ENCODE measurements at places on chromosomes 16 and 17.
A peak's percentile ranks its signal among the peaks of the same experiment; 100 is the strongest.

GRCh38 chr16:89354325-89354724, 136.0 kb downstream of the ANKRD11 start:
- no peak for DNase-seq

GRCh38 chr16:72987480-72987901, 60.4 kb downstream of the ZFHX3 start:
- no peak for DNase-seq

- no peak for DNase-seq
These were observed 10.0 kb downstream of the TMEM235 start for GRCh38 chr17:78241277-78242023.

DNA sequence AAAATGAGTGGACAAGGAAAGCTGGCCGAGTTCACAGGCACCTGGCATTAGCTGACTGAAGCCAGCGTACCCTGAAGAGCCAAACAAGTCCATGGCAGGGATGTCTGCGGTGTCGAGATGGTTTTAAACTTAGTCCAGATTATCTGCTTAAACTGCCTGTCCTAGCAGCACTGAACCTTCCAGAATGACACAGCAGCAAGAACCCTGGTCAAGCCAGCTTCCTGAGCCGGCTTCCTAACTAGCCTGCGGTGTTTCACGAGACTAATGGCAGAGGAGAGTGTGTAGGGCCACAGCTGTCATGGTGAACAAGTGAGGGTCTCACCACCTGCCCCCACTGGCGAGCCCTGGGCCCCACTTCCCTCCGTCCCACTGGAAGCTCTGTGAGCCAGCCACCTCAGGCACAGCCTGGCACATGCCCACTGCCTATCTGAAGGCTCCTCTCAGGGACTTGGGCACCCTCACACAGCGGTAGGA, 28.8 kb upstream of the MTSS2 start:
- no peak for DNase-seq

GRCh38 chr17:52505601-52506000, 347.1 kb upstream of the CA10 start:
- DNase-seq = no peak

GRCh38 chr16:89060207-89060794, 33.4 kb upstream of the ACSF3 start:
- DNase-seq = no peak

DNA sequence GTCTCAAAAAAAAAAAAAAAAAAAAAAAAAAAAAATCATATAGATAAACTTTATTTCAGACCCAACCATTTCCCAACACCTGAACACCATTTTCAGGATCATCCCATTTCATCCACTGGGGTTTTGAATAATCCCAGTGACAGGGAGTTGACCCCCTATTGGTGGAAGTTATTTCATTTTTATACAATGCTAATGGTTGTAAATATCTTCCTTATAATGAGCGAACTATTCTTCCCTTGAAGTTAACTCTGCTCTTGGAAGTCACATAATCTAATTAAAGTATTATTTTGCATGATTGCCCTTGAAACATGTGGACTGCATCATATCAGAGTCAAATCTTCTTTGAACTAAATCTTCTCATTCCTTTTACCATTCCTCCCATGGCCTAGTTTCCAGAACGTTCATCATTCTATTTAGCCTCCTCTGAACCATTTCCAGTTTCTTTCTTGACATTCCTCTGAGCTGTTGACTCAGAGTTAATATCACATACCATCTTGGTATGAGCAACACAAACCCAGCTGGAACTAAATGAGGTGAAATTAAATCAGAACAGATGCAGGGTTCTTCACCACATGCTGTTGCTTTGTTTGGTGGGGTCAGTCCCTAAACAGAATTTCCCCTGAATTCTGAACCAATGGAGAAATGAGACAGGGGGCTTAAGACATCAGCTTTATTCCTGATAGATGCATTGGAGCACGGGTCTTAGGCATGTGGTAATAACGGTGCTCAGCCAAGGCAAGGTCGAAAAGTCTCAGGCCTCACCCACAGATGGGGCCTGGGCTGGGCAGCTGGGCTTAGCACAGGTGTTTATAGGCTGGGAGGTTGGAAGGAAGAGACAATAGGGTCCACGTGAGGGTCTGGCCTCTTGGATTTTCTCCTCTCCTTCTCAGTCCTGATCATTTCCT, 8.9 kb downstream of the HSD17B2 start:
- no peak for DNase-seq

- no peak for DNase-seq
These were observed 7.6 kb upstream of the MAP2K6 start for GRCh38 chr17:69406941-69407340.

DNA sequence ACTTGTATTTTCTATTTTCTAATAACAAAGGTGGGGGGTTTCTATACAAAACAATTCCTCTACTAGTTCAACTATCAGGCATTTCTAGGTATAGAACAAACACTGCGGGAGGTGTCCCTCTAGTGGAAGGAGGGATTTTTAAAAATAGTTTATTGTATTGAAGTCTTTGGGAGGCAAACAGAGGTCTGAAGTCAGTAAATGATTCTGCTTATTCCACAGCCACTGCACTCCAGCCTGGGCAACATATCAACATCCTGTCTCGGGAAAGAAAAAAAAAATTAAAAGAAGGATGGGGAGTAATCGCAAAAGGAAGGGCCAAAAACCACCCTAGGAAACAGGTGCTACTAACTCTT, 648 bp upstream of the ERCC4 start:
- DNase-seq = peak; percentile 34

DNA sequence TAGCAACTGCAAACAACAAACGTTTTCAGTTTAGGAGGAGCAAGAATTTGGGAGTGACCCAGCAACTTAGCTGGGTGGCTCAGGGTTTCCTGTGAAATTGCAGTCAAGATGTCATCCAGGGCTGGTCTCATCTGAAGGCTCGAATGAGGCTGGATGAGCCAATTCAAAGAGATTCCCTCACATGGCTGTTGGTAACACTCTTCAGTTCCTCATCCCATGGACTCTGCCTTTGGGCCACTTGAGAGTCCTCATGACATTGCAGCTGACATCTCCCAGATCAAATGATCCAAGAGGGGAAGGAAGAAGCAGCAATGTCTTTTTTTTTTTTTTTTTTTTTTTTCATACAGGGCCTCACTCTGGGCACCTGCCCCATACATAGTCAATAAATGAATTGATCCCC, 26.3 kb downstream of the UBALD1 start:
- no peak for DNase-seq

GRCh38 chr17:61485067-61485775, 33.0 kb downstream of the TBX4 start:
- no peak for DNase-seq
